ENCODE measurements at places on chromosomes 11 and 22.

- no peak for DNase-seq
Observed at GRCh38 chr11:112485280-112485679, 224.6 kb upstream of the PLET1 start.

DNA sequence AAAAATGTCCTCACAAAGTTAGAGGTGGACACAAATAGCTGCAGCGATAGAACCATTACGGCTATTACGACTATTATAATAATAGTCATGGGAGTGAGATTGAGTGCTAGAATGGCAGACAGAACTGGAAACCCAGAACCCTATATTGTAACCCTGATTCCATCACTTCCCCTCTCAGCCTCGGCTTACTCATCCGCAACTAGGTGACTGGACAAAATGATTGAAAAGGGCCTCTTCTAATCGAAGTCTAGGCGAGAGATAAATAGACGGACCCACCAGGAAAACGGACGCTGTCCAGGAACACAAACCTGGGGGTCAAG is 629 bp downstream of the PSMA1 start:
- no peak for DNase-seq

DNA sequence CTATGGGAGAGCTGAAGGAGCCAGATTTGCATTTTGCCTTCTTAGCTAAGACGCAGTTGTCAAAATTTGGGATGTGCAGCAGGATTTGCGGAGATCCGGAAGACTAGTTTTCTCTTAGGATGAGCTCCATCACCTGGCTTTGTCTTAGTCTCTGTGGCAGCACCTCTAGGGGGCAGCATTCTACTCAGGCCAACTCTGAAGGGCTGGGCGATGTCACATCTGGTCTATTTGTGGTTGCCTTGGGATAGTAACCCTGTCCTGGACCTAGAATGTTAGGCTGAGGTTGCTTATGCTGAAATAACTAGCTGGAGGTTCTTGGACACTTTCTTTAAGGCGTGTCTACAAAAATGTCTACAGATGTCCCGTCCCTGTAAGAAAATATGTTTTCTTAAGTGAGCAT is 116.2 kb downstream of the FAT3 start:
- no peak for DNase-seq

DNA sequence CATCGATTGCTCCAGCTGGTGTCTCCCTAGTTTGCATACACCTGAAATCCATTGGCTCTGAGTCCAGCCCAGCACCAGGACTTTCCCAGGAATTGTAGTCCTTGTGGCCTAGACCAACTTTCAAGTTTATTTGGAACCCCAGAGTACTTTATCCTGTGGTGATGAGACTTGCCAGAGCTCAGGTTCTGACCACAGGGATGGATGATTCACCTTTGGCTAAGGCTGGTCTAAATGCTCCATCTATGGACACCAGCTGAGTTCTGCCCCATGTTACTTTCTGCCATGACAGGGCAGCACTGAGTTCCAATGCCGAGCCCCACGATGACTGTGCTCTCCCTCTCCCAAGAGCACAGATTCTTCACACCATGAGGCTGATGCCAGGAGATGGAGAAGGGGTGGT is 17.3 kb upstream of the INSC start:
- DNase-seq = no peak

DNA sequence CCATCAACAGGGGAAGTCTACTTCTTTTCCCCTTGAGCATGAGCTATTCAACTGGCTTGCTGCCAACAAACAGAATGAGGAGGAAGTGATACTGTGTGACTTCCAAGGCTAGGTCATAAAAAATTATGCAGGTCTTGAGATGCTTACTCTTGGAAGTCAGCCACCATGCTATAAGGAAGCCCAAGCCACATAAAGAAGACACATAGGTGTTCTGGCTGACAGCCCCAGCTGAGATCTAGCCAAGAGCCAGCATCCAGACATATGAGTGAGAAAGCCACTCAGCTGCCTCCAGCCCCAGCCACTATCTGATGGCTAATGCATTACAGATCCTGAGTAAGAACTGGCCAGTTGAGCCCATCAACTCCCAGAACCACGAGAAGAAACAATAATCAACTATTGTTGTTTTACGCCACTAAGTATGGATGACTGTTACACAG is 31.0 kb upstream of the PPP2R1B start:
- no peak for DNase-seq
